ENCODE measurements at places on chromosomes 3 and 15.

DNA sequence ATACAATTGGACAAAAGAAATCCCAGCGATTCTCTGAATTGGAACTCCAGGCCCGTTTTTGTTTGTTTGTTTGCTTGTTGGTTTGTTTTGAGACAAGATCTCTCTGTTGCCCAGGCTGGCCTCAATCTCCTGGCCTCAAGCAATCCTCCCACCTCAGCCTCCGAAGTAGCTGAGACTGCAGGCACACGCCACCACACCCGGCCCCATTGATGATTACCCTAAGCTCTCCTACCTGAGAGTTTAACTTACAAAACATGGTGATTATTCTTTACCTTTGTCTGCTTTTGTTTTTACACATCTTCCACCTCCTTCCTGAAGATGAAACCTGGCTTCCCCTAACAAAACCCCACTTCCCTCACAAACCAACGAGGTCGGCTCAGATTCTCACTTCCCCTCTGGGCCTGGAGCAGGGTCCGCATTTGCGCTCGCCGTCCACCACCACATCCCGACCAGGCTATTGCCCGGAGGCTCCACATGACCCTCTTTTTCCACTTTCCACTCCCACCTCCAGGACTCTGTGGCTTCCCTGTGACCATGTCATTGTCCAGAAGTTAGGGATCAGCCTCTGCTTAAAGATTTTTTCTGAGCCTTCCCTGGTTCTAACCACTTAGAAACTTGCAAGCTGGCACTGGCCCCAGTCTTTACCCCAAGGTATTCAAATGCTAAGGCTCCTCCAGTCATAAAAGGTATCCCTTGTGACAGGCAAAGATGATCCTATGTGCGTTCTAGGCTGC is 14.8 kb downstream of the KLHL6 start:
- DNase-seq: no peak

DNA sequence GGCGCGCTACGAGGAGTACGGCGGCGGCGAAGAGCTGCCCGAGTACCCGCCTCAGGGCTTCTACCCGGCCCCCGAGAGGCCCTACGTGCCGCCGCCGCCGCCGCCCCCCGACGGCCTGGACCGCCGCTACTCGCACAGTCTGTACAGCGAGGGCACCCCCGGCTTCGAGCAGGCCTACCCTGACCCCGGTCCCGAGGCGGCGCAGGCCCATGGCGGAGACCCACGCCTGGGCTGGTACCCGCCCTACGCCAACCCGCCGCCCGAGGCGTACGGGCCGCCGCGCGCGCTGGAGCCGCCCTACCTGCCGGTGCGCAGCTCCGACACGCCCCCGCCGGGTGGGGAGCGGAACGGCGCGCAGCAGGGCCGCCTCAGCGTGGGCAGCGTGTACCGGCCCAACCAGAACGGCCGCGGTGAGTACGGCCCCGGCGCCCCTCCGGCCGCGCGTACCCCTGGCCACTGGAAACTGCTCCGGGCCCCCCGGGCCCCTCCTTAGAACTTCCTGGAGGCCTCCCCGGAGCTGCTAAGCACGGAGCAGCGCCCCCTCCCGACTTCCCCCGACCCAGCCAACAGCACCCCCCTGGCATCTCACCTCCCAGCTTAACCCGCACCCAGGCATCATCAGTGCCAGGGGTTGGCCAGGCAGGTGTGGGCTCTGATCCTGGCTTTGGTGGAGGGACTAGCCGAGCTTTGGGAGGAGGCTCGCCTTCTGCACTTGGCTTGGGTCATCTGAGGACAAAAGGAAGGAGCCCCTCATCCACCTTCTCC is 1.4 kb downstream of the LOXL1 start:
- peak; percentile 81 for DNase-seq

DNA sequence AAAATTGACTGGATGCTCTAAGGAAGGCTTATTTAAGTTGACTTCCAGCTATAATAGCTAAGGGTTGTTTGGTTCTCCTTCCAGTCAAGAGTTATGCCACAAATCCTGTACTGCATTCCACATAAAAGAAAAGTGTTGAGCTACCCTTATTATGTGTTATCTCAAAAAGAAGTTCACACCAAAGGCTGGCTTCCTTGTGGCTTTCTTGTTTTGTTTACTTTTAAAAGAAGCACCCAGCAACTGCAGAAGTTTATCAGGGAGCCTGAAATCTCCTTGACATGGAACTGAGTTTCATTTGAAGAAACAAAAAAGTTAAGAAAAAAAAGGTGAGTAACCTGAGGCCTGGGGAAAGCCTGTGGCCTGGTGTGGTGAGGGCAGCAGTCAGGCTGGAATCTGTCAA is 10.2 kb downstream of the MGLL start:
- no peak for DNase-seq

DNA sequence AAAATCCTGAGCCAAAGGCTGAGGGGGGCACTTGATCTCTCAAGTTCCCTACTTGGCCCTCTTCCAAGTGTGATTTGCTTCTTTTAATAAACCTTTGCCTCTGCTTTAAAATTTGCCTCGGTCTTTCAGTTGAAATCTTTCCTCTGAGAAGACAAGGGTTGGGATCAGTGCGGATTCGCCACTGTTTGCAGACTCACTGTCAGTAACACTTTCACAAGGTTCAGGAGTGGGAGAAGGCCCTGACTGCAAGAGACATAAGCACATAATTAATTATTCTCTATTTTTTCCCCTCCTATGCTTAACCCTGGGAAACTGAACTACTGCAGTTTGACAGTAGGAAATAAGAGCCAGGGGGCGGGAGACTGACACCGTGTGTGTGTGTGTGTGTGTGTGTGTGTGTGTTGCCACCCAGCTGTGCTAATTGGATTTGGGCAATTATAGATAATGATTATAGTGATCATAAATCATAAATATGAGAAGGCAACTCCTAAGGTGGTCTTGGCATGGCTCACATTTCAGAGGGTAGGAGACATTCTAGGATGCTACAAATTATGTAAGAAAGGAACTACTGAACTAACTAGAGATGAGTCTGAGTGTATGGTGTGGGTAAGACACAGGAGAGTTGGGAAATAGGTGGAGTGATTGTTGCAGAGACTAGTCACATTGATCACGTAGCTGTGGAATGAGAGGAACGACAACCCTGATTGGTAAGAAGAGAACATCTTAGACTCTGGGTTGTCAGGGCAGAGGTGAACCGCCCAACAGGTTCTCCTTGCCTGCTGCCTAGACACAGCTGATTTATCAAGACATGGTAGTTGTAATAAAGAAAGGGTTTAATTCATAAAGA is 5.5 kb upstream of the ZNF662 start:
- DNase-seq: no peak

GRCh38 chr15:57227899-57228298 is 148.4 kb upstream of the CGNL1 start:
- no peak for DNase-seq

- no peak for DNase-seq
Measured at GRCh38 chr15:91922646-91923547, 69.4 kb downstream of the SLCO3A1 start.

- no peak for DNase-seq
Measured at GRCh38 chr3:37946531-37946889, 44.1 kb upstream of the VILL start.

- DNase-seq: no peak
Measured at GRCh38 chr3:8621872-8622271, 22.7 kb downstream of the SSUH2 start.

- DNase-seq: no peak
Measured at GRCh38 chr15:56351353-56351752, 13.9 kb upstream of the TEX9 start.

DNA sequence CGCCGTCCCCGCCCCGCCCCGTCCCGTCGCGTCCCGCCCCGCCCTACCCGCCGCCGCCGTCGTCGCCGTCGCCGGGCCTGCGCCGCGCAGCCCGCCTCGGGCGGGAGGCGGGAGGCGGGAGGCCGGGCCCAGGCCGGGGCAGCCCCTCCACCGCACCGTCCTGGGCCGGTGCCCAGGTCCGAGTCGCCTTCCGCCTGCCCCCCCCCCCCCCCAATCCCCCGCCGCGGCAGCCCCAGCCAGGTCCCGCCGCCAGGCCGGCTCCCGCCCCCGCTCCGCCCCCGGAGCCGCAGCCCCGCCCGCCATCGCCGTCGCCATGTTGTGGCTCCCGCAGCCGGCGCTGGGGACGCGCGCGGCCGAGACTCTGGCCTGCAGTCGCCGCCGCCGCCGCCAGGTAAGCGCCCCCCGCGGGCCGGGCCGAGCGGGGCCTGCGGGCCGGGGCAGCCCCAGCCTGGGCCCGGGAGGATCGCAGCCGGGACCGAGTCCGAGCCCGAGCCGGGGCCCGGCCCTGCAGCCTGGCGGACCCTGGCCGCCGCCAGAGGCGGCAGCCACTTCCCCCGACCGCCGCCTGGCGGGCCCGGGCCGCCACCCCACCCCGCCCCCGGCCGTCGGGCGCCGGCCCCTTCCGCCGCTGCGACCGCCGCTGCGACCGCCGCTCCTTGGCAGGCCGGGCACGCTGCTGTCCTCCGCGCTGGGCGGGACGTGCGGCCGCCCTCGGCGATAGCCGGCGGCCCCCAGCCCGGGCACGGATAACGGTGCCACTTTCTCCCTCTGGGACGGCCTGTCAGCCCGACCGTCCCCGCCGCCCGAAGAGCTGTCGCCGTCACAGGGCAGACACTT is at the start of gene ZNF592:
Gene ZNF592 (plus strand): TSS at position 319 of the 837 bp plus-strand sequence. CDS start 34,084 bp downstream, outside the sequence.
- peak; percentile 80 for DNase-seq

Measured in CD4-positive, CD25-positive, alpha-beta regulatory T cell (primary cell).